ENCODE measurements at places on chromosomes 6 and 20.

GRCh38 chr20:63066506-63067265 lies 59.9 kb upstream of the BHLHE23 start:
- DNase-seq = no peak

DNA sequence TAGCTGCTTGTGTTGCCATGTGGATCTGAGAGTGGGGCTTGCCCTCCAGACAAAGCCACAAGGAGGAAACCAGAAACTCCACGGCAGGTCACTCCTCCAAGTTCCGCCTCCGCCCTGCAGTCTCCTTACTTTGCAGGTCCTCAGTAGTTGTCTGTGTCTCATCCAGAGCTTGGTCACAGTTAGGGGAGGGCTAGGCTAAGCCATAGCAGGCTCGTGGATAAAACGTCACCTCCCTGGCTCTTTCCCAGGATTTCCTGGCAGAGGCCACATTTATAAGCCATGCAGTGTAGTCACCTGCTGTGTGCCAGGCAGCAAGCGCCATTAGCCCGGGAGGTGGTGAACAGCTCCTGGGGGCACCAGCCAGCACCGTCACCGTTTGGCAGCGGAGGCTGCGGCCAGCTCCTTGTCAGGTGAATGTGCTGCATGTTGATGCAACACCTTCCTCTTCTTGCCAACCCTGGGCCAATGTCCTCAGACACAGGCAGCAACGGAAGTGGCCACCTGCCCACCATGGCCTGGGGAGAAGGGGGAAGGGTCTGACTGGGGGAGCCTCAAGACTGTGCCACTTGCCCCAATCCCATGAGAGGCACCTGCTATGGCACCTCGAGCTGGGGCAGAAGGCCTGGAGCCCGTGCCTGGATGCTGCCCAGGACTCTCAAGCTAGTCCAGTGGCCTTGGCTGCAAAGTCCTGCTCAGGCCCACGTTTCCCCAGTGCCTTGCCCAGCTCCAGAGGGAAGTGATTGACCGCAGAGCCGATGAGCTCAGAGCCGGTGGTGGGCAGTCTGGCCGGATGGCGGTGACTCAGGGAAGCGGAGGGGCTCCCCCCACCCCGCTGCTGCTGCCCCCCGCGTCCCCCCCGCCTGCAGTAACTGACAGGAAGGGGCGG lies 39.0 kb upstream of the SLCO4A1 start:
- DNase-seq = peak; percentile 55

DNA sequence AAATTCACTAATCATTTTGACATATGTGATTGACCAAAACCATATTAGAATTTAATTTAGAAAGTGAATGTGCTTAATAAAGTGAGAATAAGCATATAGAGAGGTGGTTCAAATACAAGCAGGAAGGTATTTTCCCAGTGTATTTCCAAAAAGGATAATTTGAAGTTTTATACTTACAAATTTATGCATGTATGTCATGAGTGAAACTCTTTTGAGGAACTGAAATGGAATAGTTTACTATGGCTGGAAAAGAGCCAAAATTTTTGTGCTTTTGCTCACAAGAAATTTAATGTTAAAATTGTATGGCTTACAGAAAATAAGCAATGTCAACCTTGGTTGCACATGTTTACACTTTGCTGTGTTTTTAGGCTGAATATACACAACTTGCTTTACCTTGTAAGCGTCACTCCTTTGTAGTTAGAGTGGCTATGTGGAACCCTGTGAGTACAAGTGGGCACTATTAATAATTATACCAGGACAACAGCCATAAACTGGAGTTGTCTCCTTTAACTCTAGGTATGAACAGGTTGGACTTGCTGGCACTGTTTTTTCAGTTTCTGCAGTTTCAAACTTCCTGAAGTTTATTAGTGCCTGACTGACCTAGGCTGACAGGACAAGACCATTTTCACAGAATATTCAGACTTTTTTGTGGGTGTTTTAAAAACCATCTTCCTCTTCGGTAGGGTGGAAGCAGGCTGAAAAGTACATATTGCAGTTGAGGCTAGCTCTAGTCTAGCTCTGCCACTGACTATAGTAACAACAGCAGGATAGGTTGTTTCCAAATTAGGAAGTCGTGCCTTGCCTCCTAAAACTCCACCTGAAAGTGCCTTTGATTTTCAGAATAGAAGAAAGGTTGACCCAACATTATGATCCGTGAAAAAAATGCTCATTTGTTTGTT lies 6.0 kb downstream of the AFDN start:
- DNase-seq = peak; percentile 54

DNA sequence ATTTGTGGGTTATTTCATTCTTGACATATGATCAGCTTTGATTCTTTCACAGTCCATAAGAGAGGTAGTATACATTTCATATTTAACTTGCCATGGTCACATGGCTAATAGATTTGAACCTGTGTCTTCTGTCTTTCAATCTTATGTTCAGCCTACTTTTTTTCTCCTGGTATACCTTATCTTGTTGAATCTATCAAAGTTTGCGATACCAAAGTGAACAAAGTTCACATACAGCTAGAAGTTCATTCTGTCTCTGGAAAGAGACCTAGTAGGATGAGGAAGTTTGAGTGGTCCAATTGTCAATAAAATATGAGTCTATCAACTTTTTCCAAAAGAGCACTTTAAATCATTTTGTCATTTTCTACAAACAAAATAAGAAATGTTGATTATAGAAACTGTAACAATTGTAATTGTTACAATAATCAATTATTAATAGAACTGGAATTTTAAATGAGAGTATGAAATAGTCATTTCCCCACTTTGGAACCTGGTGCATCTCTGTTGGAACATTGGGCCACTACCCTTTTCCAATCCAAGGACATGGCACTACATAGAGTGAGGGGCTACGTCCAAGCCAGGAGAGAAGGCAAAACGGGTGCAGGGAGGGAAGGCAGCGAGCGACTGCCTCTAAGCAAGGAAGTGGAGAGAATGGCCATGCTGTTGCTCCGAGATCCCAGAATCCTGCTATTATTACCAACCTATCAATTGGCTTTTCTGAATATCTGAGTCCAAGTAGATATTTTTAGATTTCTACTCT lies 194.2 kb upstream of the FOXQ1 start:
- DNase-seq = no peak

DNA sequence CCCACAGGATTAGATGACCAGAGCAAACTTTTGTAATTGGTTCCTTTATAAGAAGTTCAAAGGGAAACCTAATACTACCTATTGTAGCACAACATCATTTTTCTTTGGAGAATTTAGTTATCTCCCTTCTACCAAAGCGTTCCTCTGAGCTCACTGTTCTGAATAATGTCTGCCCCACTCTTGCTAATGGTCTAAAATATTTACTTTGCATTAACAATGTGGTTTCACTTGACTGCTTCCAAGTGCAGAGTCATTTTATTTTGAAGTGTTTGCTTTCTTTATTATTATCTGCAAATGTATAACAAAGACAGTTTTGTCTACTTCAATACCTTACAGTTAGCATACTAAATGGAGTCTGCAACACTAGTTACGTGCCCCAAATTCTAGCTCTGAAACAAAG lies 15.0 kb downstream of the TRAPPC3L start:
- no peak for DNase-seq

- no peak for DNase-seq
Observed at GRCh38 chr6:63759605-63760105, 124.1 kb downstream of the PHF3 start.

DNA sequence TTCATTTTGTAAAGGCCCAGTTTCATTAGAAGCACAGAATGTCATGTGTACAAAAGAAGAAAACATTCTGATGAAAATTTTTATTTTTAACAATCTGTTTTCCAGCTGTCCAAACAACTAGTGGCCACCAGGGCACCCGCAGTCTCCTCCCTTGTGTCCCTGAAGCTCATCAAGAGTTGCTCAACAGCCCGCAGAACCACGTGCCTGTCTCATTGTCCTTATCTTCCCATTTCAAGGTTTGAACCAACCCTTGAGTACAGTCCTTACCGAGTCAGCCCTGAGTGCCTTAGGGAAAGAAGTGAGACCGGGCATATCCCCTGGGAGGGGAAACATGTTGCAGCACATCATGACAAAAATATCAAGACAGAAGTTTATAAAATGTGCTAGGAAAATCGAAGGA lies 15.9 kb upstream of the ZNF133 start:
- no peak for DNase-seq

GRCh38 chr6:164097551-164098398 lies 683.3 kb downstream of the QKI start:
- DNase-seq = peak; percentile 19

GRCh38 chr20:5041433-5041832 lies 40.1 kb upstream of the SLC23A2 start:
- no peak for DNase-seq

Data from NAMALWA (cell line).